Aorta (tissue), 5 donors: ENCODE measurements at places on chromosomes 2 and 18.

DNA sequence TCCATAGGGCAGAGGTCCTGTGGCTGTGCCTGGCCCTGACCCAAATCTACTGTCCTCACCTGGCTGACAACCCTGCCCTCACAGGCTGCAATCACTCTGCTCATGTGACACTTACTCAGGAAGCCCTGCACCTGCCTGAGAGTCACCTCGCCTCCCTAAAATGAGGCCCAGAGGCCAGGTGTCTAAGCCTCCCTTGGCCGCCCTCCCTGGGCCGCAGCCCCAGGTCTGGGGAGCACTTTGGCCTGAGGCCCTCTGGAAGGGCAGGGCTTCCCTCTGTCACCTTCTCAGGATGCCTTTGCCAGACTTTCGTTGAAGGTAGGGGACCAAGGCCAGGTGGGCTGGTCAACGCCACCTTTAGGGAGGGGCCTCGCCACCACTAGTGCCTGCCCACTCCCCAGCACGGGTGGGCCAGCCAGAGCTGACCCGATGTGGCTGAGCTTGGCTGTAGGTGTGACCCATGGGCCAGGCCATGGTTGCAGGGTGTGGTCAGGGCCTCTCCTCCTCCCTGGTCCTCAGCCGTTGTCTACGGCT is 6.1 kb upstream of the GPC1 start:
- peak; percentile 43 for DNase-seq

DNA sequence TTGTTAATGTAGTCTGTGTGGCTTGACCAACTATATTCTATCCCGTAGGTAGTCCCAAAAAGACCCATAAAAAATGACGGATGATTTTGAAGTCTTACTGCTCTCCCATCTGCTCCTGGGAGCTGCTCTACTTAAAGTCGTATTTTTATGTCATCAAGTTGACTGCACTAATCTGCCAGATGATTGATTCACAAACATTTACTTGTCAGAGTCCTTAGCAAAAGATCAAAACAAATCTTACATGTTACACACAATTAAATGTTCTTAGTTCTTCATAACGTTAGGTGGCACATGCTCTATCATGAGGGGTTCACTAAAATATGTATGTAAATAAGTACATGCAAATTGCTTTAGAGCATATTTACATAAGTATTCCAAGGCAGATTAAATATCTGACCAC is 498.3 kb upstream of the LRRTM4 start:
- no peak for DNase-seq

DNA sequence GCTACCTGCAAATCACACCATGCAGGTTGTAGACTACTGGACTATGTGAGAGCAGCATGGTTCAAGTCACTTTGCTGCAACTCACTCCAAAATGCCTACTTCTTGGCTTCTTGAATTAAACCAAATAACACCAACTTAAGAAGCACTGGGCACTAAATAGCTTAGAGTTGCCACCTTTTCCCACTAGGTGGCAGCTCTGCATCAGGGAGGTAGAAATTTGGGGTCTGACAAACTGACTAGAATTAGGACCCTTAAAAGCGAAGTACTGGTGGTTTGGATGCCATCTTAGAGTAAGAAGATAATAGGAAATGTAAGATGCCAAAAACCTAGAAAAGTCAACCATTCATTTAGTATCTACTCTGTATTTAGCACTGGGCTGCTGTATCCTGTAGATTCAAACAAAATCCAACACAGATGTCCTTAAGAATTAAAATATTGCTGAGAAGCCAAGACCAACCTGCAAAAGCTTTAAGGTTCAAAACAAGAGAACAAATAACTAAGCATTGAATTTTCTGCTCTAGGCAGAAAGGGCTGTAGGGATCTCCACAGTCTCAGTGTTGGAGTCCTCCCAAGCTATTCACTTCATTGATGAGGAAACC is 65.5 kb downstream of the CCBE1 start:
- no peak for DNase-seq

GRCh38 chr2:143683977-143684376 is 554.8 kb downstream of the ARHGAP15 start:
- no peak for DNase-seq

GRCh38 chr18:35497027-35497369 is 762 bp downstream of the INO80C start:
- no peak for DNase-seq

GRCh38 chr2:173187941-173188788 is 112.5 kb downstream of the MAP3K20 start:
- DNase-seq = no peak

- DNase-seq = no peak
Measured at GRCh38 chr18:13578400-13578799, 148.0 kb downstream of the FAM210A start.

DNA sequence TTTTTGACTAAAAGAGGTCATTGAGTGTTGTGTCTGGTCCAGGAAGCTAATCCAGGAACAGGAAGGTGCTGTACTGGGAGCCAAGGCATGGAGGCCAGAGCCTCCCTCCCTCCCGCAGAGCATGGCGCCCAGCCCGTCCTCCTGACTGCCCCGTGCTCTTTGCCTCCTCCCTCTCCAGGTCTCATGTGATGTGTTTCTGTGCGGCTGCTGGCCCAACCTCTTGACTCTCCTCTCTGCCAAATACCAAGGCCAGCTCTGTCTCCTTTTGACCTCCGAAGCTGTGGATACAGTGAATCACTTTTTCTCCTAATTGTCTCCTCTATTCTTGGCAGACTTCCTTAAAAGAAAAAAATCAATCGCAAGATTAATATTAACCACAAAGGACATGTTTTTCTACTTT is 284.1 kb downstream of the PHLPP1 start:
- peak; percentile 84 for DNase-seq

DNA sequence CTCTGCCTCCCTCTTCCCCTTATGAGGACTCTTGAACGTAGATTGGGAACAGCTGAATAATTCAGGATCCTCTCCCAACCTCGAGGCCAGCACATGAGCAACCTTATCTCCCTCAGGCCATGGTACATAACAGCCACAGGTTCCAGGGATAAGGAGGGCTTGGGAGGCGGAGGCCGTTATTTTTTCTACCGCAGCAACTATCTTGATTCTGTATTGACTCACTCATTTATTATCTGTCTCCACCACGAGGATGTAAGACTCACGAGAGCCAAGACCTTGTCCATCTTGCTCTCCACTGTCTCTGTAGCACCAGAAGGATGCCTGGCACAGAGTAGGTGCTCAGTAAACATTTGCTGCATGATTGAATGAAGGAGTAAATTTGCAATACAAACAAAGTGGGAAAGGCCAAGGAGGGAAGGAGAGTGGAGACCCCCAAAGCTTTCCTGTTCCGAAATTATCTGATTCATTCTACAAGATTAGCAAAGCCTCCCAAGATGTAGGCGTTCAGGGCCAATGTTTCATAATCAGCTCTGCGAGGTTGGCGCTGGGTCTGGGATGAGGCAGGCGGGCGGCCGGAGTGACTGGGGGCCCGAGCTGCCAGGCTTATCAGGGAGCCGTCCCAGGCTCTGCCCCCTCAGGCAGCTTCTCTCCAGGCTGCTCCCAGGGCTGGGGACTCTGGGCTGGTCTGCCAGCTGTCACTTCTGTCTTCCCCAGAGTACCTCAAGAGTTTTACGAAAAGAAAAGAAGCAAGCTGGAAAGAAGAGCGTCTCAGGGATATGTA is 31.6 kb downstream of the INPP5D start:
- DNase-seq = peak; percentile 53

- no peak for DNase-seq
Measured at GRCh38 chr18:33923980-33924379, 300.7 kb downstream of the NOL4 start.

GRCh38 chr2:58939388-58939787 is 698.3 kb upstream of the FANCL start:
- DNase-seq = no peak
